Cardiac fibroblast (primary cell): ENCODE measurements at places on chromosomes 5 and 9.

- DNase-seq, result no peak
These were observed 163.8 kb upstream of the MVB12B start for GRCh38 chr9:126162611-126163381.

GRCh38 chr9:106321394-106322180 lies 541.4 kb upstream of the ZNF462 start:
- DNase-seq, result no peak

DNA sequence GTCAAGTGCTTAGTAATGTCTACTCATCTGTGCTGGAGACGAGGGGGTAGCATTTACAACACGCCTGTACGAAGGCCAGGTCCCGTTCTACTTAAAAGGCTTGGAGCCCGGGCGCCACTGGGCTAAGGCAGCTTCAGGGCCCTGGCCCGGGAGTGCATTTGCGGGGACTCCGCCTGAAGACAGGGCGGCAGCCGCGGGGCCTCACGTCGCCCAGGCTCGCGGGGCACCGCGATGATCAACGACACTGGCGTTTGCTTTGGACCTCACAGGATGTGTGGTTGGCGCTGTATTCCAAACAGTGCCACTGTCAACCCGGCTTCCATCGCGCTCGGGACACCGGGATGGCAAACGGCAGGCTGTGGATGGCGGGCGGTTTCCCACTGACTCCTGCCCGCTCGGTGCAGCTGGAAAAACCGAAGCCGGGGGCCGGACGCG lies 1.1 kb upstream of the TENT4A start:
- peak; percentile 62 for DNase-seq

- DNase-seq, result peak; percentile 76
These were observed 260.3 kb upstream of the ADAMTS16 start for GRCh38 chr5:4879693-4880303.

- peak; percentile 42 for DNase-seq
These were observed 75.7 kb upstream of the SAP30L start for GRCh38 chr5:154370119-154370518.

- no peak for DNase-seq
These were observed 16.5 kb downstream of the UGCG start for GRCh38 chr9:111913159-111913558.

DNA sequence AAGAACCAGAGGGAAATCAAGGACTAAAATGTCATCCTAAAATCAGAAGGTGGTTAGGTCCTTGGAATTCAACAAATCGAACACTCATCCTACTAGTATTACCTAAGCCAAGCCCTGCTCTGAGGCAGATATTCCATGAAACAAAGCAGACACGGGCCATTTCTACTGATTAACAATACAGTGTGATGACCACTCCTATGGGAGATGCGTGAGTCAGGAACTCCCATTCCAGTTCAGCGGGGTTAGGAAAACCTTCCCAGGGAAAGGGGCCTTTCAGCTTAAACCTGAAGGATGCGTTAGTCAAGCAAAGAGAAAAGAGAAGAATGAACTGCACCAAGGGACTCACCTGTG lies 117.8 kb upstream of the LHFPL2 start:
- DNase-seq, result no peak

- DNase-seq, result no peak
These were observed 201.7 kb downstream of the KDM4C start for GRCh38 chr9:6959270-6960000.

- peak; percentile 61 for DNase-seq
These were observed 7.3 kb downstream of the PAPPA start for GRCh38 chr9:116160676-116161571.

DNA sequence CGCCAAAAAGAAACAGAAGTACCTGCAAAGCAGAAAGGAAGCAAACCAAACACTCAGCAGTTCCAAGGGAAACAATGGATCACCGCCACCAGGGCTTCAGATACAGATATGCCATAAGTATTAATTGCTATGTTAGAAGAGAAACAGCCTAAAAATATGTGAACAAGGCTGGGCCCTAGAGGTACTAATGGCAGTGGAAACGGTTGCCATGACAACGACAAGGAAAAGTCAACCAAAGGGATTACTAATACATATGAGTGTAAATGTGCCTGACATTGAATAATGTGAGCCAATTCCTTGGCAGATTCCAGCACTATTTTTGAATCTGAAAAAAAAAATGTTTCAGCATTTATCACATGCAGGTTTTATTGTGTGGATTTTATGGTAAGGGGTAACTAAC lies 75.0 kb downstream of the CAVIN4 start:
- DNase-seq, result no peak

GRCh38 chr9:128244837-128245231 lies 31.0 kb downstream of the GOLGA2 start:
- peak; percentile 92 for DNase-seq

- no peak for DNase-seq
These were observed 351.7 kb downstream of the CWC27 start for GRCh38 chr5:65120371-65120967.

GRCh38 chr9:107868186-107868585 lies 378.6 kb upstream of the KLF4 start:
- DNase-seq, result no peak

DNA sequence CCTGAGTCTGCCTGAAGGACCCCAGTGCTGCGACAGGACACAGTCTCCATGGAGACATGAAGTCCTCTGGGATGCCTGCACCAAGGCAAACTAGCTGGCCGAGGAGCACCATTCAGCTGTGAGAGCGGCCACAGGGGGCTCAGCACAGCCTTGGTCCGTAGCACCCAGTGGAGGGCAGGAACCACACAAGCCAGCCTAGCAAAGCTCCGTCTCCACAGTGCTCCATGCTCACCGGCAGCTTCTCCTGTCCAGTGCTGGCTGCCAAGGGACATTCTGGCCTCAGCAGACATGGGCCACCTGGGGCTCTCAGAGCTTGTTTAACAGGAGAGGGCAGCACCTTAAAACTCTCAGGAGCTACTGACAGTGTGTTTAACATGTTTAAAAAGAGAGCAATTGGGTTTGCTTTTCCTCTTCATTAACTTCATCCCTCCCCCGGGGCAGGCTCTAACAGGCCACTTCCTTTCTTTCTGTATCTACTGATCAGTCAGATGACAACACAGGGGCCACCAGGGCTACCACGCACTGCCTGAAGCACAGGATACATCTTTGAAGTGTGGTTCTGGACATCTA lies 57.0 kb downstream of the SECISBP2 start:
- DNase-seq, result no peak

DNA sequence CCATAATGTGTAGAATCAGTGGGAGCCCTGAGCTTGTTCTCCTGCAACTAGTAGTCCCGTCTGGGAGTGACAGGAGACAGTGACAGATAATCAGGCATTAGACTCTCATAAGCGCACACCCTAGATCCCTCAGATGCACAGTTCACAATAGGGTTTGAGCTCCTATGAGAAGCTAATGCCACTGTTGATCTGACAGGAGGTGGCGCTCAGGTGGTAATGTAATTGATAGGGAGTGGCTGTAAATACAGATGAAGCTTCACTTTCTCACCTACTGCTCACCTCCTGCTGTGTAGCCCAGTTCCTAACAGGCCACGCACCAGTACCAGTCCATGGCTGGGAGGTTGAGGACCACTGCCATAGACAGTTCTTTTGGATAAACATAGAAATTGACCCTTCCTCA lies 188.7 kb downstream of the ROR2 start:
- DNase-seq, result no peak

GRCh38 chr9:117247266-117247665 lies 167.6 kb downstream of the ASTN2 start:
- DNase-seq, result no peak

DNA sequence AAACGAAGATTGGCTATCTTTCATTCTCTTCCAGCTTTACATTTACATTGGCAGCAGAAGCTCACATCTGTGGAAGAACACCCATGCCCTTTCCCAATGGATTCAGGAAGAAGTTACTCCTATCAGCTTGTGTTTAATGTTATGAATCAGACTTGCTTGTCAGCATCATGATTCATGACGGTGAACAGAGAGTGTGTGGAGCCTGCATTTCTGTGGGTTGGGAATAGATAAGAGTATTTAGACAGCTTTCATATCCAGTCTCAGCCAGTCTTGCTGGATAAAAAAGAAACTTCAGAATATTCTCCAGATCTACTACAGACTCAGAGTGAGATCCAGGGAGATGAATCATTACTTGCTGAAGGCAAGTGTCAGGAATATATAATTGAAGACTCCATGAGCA lies 812.9 kb upstream of the ZNF608 start:
- peak; percentile 97 for DNase-seq

DNA sequence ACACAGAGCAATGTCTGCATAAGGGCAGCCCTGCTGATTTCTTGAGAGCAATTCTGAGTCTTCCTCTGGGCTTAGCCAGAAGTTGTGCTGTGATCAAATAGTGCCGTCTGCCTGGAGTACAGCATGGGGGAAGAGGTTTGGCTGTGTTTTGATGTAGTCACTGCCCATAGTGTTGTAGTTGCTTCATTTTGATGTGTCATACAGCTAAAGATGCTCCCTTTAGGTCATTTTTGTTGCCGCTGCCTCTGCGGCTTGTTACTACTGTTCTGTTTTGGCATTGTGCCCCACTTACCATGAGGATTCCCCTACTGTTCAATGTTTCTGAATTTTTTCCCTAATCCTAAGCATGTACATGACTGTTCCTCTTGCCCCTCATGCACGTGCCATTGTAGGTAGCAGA lies 23.0 kb downstream of the SLC36A1 start:
- DNase-seq, result peak; percentile 79

DNA sequence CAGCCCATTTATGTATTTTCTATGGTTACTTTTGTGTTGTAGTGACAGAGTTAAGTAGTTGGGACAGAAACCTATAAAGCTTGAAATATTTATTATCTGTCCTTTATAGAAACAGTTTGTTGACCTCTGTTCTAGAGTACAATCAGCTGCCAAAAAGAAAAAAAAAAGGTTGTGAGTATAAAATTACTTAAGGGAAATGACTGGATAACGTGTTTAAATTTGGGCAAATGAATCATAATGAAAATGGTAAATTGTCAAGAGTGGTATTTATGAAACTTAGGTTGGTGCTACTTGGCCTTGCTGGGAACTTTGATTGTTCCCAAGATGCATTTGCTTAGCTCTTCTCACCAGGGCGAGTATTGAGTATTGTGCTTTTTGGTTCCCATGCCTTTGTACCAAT lies 70.2 kb upstream of the IL6ST start:
- peak; percentile 50 for DNase-seq

- no peak for DNase-seq
These were observed 50.1 kb downstream of the PTTG1 start for GRCh38 chr5:160471761-160472160.

GRCh38 chr5:125536582-125536981 lies 790.1 kb upstream of the ZNF608 start:
- peak; percentile 33 for DNase-seq

DNA sequence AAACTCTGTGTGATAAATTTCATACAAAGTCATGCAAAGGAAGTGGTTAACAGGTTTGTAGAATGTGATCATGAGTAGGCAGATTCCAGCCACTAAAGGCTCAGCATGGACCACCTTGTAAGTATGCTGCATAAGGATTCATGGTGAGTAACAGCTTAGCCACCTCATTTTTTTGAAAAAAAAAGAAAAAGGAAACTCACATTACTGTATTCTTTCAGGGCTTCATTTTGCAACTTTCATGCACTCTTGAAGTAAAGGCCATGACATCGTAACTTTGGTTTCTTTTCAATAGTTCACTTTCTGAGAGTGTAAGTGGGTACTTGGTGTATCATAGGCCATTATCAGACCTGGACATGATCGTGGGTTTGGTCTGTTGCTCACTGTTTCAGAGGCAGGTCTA lies 175.1 kb downstream of the PCSK1 start:
- peak; percentile 32 for DNase-seq

GRCh38 chr9:114155995-114156656 lies 789 bp downstream of the COL27A1 start:
- peak; percentile 51 for DNase-seq

DNA sequence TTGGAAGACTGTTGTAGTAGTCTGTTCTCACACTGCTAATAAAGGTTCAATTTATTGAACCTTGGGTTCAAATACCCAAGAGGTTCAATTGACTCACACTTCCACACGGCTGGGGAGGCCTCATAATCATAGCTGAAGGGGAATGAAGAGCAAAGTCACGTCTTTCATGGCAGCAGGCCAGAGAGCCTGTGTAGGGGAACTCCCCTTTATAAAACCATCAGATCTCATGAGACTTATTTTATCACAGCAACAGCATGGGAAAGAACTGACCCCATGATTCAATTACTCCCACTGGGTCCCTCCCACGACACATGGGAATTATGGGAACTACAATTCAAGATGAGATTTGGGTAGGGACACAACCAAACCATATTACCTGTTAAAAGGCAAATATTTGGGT lies 268.2 kb downstream of the TMEM167A start:
- peak; percentile 74 for DNase-seq

- DNase-seq, result no peak
These were observed 134.0 kb downstream of the DMRT2 start for GRCh38 chr9:1184146-1184545.

- no peak for DNase-seq
These were observed at the start of gene DOCK2 for GRCh38 chr5:169637085-169637548. Gene DOCK2, plus strand, starts transcription at chr5:169637275. Its CDS starts 52 bp downstream, at chr5:169637327.

GRCh38 chr9:113988385-113989016 lies 89.6 kb downstream of the AMBP start:
- DNase-seq, result no peak

- DNase-seq, result no peak
These were observed 84.1 kb upstream of the ASS1 start for GRCh38 chr9:130360672-130361071.

- no peak for DNase-seq
These were observed 284.5 kb downstream of the SH3GL2 start for GRCh38 chr9:17863213-17863883.

DNA sequence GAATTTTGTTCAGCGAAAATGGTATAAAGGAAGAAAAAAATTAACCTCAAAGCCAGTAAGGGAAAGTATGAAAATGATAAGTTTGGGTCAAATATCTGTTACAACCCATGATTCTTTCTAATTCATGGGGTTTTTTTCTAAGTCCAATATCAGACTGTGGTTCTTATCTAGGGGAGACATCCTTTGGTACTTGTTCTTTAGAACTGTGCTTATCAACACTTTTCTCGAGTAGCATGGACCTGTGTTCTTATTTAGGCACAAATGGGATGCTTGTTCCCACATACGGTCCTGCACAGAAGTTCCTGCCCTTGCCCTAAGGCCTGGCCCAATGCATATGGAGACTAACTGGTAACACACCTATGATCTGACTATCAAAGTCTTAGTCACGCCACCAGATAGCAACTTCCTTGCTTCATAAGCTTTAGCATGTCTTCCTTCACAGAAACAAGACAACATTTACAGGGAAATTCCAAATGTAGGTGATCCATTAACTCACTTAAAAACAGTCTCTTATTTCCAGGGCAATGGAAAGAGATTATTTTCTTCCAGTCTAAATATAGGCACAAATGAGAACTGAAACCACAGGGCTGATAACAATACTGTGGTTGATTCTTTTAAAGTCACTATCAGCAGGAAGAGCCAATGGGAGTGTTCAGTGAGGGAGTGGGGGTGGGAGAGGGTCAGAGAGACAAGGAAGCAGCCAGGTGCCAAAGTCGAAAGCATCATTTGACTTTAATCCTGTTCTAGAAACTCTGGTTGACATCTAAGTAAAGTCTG lies 268.8 kb upstream of the ANKRD55 start:
- DNase-seq, result no peak

DNA sequence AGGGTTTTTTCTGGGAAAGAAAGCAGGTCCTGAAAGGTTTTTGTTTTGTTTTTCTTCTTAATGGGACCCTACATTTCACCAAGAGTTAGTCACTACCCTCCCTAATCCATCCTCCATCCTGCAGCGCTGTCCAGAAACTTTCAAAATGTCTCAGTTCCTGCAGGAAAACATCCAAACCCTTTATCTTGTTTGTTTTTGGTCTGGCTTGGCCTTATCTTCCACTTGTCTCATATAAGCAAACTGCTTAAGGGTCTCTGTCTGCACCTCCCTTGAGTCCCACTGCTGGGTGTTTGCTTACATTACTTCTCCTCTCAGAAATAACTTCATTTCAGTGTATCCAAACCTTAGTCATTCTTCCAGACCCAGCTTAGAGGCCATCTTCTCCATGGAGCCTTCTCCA lies 11.0 kb upstream of the TRAF1 start:
- DNase-seq, result peak; percentile 80
